Stimulated activated CD4-positive, alpha-beta T cell treated with anti-CD3 and anti-CD28 coated beads, Interleukin-12 subunit alpha, Interleukin-12 subunit beta, amount 100 ng/mL, for 4 hours (primary cell): ENCODE measurements at places on chromosomes 16 and 17.

- DNase-seq, result no peak
Measured at GRCh38 chr17:45241328-45242028, 19.8 kb downstream of the FMNL1 start.

DNA sequence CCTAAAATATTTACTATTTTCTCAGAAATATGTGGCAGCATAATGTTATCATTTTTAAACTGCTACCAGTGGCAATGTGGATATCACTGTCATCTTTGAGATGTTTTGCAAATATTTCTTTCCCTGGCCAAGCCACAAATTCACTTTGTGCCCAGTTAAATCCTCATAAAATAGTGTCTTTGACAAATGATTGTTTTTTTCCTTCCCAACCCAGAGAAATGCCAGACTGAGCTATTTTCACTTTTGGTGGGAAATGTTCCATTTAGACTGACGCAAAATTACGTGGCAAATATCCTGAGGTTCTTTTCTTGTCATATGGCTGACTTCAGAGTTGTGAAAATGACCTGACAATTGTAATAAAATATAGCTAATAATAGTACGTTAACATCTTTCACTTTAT lies 807.0 kb upstream of the SOX9 start:
- no peak for DNase-seq

DNA sequence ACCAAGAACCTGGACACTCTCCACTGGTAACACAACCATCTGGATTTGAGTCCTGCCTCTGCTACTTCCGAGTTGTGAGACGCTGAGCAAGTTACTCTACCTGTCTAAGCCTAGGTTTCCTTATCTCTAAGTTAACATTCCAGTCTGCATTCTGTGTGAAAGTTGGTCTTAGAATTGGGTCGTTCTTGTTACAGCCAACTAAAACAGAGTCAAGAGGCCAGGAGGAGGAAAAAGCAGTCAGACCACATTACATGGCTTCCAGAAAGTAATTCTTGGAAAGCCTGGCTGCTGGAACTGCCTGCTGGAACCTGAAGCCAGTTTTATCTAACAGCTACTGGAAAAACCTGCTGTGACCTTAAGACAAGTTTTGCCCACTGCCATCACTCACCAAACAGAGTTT lies 38.4 kb upstream of the XYLT1 start:
- DNase-seq, result no peak

GRCh38 chr16:84881702-84882521 lies 62.1 kb downstream of the CRISPLD2 start:
- no peak for DNase-seq
